ENCODE measurements at places on chromosomes 16 and 17.

DNA sequence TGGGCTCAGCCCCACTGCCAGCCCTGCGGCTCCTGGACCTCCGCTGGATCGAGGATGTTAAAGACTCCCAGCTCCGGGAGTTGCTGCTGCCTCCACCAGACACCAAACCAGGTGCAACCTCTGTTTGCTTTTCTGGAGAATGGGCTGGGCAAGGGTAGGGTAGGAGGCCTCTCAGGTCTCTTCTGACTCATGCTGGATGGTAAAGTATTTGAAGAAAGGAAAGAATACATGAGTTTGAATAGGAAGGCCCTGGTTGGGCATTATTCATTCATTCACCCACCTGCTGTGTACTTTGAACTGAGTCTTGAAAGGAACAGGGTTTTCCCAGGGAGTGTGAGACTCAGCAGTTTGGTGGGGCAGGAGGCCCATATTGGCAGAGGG is 6.5 kb upstream of the ORAI3 start:
- no peak for DNase-seq

DNA sequence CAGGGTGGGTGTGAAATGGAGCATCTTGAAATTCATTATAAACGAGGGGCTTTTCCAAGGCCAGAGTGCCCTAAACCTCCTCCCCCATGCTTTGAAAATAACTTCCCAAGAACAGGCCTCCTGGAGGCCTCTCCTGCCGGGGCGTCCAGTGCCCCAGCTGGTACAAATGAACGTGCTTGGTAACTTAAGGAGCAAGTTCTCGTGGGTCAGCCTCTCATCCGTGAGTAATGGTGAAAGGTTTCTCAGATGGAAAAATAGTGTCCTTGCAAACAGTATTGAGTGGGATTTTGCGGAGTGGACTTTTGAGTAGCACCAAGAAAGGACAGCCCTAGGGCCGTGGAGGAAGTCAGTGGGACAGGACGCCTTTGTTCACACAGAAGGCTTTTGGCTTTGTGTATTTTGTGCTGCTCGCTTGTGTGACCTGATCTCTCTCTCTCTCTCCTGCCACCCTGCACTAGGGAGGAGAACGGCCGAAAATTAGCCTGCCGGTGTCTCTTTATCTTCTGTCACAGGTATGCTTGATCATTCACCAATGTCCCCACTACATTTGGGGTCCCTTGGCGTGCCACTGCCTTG is 34.6 kb downstream of the CLEC16A start:
- no peak for DNase-seq

- no peak for DNase-seq
Observed at GRCh38 chr17:4823373-4824089, 9.6 kb upstream of the MINK1 start.

DNA sequence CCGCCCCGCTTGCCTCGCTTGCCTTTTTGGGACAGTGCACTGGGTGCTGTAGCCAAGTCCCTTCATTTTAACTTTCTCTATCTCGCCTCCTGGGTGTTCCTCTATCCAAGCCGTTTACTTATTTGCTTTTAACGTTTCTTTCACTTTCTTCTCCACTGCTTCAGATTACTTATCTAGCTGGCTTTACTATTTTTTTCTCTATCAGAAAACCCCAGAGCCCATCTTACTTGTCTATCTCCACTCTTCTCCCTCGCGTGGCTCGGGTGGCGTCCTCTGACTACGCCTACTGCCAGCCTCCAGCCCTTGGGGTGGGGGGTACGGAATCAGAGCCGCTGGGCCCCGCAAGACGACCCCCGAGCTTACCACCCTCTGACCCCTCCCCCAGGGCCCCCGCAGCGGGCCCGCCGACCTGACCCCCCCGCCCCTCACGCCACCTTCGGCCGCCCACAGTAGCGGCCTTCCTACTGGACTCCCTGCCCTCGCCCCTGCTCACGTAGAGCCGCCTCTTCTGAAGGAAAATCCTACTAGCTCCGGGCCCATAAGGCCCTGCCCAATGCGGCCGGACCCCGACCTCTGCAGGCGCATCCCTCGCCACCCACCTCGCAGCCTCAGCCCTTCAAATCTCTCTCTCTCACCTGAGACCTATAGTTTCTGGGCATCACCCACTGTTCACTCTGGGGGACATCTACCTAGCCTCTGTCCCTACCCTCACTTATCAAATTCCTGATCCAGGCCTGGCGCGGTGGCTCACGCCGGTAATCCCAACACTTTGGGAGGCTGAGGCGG is 1.0 kb upstream of the SLC12A4 start:
- DNase-seq = no peak

- no peak for DNase-seq
Observed at GRCh38 chr17:73011016-73011486, 81.4 kb downstream of the SLC39A11 start.

DNA sequence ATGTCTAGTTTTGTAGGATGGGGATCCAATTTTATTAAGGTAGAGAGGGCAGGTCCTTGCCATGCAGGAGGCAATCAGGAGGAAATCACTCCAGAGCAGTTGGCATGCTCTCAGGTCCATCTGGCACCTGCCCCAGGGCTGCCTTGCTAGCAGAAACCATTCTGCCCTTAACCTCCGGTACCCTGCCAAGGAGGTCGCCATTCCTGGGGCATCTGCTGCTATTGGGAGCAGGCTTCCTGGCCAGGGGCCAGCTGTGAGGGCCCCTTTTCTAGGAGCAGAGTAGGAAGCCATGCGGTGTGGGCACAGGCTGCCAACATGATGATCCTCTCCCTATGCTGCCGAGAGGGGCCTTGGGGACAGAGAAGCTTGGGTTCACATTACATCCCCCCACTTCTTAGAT is 47.6 kb upstream of the MGAT5B start:
- DNase-seq = no peak

- DNase-seq = no peak
Observed at GRCh38 chr17:64723781-64724180, 61.7 kb upstream of the SMURF2 start.

DNA sequence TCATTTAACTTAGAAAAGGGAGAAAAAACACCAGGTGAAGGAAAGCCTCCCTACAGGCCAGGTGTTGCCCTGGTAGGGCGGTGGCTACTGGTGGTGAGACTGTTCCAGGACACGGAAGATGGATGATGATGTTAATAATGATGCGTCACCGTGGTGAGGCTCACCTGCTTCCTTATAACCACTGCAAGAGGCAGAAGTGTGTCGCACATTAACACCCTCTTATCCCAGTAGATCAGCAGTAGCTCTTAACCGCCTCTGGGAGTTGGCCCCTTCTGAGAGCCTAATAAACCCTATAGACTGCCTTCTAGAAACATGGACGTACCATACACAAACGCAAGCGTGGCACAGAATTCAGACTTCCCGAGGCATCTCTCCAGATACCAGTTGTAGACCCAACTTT is 7.8 kb downstream of the BFAR start:
- no peak for DNase-seq

Measured in stimulated activated CD8-positive, alpha-beta memory T cell treated with anti-CD3 and anti-CD28 coated beads, Interleukin-2, amount 100 ng/mL, for 1 hour (primary cell).